Right atrium auricular region (tissue), 2 donors: ENCODE measurements at places on chromosomes 6 and 20. TPM values are rescaled to one million over a fixed set of nuclear protein-coding genes. Genes with fewer than 3 reads are reported as not detected.

DNA sequence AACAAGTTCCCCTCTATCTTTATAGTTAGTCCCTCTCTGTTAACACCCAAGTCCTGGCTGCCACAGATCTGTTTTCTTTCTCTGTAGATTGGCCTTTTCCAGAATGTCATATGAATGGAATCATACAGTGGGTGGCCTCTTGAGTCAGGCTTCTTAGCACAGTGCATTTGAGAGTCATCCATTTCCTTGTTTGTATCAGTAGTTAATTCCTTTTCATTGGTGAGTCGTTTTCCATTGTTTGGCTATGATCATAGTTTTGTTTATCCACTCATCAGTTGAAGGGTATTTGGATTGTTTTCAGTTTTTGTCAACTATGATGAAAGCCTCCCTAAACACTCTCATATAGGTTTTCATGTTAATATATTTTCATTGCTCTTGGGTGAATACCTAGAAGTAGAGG lies 248.3 kb downstream of the ARID1B start:
- H3K36me3 ChIP-seq: no peaks in the 10 kb centered on the region
- no peak overlapping the region for H3K4me3 ChIP-seq
- DNase-seq: no peak
- H3K4me1 ChIP-seq: peaks cover 24% of the 10 kb centered on the region
- H3K27me3 ChIP-seq: no peaks in the 10 kb centered on the region

DNA sequence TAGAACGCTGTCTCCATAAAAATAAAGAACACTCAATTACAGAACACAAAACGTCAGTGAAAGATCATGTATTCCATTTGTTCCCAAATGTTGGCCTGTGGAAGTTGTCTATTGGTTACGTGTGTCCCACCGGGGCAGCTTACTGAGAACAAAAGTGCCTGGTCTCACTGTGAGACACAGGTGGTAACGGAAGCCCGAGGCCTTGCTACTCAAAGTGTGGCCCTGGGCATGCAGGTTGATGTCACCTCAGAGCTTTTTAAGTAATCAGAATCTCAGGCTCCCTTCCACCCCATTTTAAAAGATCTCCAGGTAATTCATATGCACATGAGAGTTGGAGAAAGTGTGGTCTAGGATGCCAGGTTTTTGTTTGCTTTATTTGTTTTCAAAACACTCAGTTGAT lies 422.5 kb upstream of the OPRM1 start:
- DNase-seq: no peak
- H3K27me3 ChIP-seq: no peaks in the 10 kb centered on the region
- no peak overlapping the region for H3K4me3 ChIP-seq
- no peaks in the 10 kb centered on the region for H3K36me3 ChIP-seq
- no peaks in the 10 kb centered on the region for H3K4me1 ChIP-seq

DNA sequence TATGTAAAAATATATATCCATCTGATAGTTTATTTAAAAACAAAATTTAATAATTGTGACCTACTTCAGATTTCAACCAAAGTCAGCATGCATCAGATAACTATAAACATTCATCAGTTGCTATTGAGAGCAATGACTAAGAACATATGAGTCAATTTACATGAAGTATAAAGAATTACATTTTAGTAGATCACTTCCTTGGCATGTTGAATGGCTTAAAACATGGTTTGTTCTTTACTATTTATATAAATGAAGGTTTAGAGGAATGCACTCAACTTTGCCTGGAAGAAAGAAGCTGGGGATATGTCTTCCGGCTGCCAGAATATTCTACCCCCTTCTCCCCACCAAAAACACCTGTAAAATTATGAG lies 6.4 kb upstream of the FAM217A start:
- H3K4me3 ChIP-seq: no peak overlapping the region
- no peaks in the 10 kb centered on the region for H3K36me3 ChIP-seq
- H3K27me3 ChIP-seq: no peaks in the 10 kb centered on the region
- DNase-seq: no peak
- no peak overlapping the region for H3K27ac ChIP-seq

GRCh38 chr6:16277101-16277981 lies 39.0 kb downstream of the GMPR start:
- peaks cover 34% of the 10 kb centered on the region for H3K4me1 ChIP-seq
- H3K36me3 ChIP-seq: peaks cover 11% of the 10 kb centered on the region
- no peaks in the 10 kb centered on the region for H3K27me3 ChIP-seq

GRCh38 chr6:149897015-149897697 lies 757 bp downstream of the RAET1E start:
- H3K36me3 ChIP-seq: no peaks in the 10 kb centered on the region
- H3K4me3 ChIP-seq: peak overlapping the region; percentile 12
- peak; percentile 89 for DNase-seq
- H3K27me3 ChIP-seq: no peaks in the 10 kb centered on the region
- no peaks in the 10 kb centered on the region for H3K4me1 ChIP-seq

DNA sequence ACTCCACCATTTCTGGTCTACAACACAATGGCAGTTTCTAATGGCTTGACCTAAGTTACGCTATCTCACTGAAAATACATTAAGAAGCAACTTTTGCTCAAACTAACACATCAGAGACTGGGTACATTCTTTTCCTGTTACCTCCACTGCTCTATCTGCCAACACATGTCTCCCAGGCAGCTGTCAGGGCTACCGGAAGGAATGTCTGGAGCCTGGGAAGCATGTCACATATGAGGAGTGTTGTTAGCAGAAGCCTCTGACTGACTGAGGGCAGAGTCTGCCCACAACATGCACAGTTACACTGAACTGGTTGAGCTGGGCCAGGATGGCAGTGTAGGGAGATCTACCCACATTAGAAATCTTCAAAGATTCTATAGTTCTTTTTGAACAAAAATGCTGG lies 264.5 kb downstream of the KIF16B start:
- H3K4me3 ChIP-seq: no peak overlapping the region
- no peak overlapping the region for H3K27ac ChIP-seq
- H3K27me3 ChIP-seq: no peaks in the 10 kb centered on the region
- no peaks in the 10 kb centered on the region for H3K36me3 ChIP-seq
- no peak for DNase-seq

GRCh38 chr20:60254901-60255411 lies 296.7 kb downstream of the CDH26 start:
- no peaks in the 10 kb centered on the region for H3K4me1 ChIP-seq
- H3K27ac ChIP-seq: no peak overlapping the region
- peak; percentile 50 for DNase-seq
- no peak overlapping the region for H3K4me3 ChIP-seq
- H3K27me3 ChIP-seq: no peaks in the 10 kb centered on the region

Gene GPX5
- total RNA-seq: not detected
